Hair follicular keratinocyte (primary cell): ENCODE measurements at places on chromosomes 7 and 10. TPM values are rescaled to one million over a fixed set of nuclear protein-coding genes. Genes with fewer than 3 reads are reported as not detected.

The SERPINE1 gene
- 244 and 431 TPM in 2 replicates for total RNA-seq

The CCL24 gene
- not detected in 2 replicates for total RNA-seq

The STEAP1B gene
- 6.6 and 12.1 TPM in 2 replicates for total RNA-seq

The BAMBI gene
- total RNA-seq, result 1.2 and 3.0 TPM in 2 replicates

The FGL2 gene
- total RNA-seq, result 0.15 and 0.23 TPM in 2 replicates
